ENCODE measurements at places on chromosomes 5 and 9.
A peak's percentile ranks its signal among the peaks of the same experiment; 100 is the strongest.

GRCh38 chr5:61408476-61409168, 76.6 kb downstream of the ZSWIM6 start:
- DNase-seq, result peak; percentile 96

GRCh38 chr5:107395632-107396350, 274.9 kb downstream of the EFNA5 start:
- no peak for DNase-seq

DNA sequence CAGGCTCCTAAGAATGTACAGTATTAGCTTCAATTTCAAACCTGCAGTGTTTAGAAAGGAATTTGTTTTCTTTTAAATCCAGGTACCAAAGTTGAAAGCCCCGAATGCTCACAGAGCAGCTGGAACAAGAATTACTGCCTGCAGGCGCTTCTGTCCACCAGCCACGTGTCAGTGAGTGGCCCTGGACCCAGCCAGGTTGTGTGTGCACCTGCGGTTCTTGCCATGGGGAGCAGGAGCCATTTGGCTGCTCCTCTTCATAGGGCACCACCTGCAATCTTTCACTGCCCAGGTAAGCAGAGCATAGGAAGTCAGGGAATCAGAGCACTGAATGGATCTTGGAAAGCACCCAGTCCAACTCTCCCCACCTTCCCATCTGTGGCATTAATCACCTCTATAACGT, 79.5 kb upstream of the PIP5K1B start:
- peak; percentile 85 for DNase-seq

- no peak for DNase-seq
Observed at GRCh38 chr5:73694089-73694488, 68.1 kb downstream of the ARHGEF28 start.

- no peak for DNase-seq
Observed at GRCh38 chr5:31948006-31948405, 226.1 kb downstream of the GOLPH3 start.

DNA sequence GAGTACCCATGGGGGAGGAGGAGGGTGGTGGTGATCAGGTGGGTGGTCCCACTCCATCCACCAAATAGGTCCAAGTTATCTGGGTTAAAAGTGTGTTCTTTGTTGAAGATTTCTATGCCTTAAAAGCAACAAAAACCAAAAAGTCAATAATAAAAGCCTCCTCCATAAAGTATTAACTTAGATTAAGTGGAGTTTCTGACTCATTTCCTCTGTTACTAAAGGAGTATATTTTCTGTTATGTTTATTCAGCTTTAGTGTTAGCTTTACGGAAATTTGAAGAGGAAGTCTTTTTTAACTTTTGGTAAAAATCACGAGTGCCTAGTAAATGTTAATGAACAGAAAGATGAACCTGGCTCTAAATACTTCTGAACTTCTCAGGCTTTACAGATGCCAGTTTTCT, 17.8 kb downstream of the FBXO38 start:
- DNase-seq, result no peak

- no peak for DNase-seq
Observed at GRCh38 chr5:55450050-55450765, 84.6 kb downstream of the PLPP1 start.

- no peak for DNase-seq
Observed at GRCh38 chr9:18075253-18075952, 398.6 kb upstream of the ADAMTSL1 start.

DNA sequence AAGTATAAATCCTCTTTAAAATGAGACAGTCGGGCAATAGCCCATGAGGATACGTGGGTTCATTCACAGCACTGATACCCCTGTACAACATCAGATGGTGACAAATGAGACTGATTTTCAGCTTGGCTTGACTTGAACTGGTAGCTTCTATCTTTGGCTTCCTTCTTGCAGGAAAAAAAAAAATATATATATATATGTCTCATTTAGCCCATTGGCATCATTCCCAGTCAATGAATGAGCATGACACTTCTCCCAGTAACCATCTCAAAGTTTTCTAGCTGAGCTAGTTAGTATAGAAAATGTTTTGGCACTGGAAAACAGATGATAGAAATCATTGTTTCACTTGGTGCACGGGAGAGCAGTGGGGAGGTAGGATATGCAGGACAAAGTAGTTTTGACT, 222.5 kb upstream of the TAS2R1 start:
- no peak for DNase-seq

DNA sequence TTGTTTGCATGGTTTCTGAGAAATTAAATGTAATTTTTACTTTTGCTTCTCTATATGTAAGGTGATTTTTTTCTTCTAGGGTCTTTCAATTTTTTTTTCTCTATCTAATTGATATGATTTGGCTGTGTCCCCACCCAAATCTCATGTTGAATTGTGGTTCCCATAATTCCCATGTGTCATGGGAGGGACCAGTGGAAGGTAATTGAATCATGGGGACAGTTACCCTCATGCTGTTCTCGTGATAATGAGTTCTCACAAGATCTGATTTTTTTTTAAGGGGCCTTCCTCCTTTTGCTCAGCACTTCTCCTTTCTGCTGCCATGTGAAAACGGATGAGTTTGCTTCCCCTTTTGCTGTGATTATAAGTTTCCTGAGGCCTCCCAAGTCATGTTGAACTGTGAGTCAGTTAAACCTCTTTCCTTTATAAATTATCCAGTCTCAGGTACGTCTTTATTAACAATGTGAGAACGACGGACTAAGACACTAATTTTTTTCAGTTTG, 150.8 kb downstream of the MTRR start:
- DNase-seq, result no peak

DNA sequence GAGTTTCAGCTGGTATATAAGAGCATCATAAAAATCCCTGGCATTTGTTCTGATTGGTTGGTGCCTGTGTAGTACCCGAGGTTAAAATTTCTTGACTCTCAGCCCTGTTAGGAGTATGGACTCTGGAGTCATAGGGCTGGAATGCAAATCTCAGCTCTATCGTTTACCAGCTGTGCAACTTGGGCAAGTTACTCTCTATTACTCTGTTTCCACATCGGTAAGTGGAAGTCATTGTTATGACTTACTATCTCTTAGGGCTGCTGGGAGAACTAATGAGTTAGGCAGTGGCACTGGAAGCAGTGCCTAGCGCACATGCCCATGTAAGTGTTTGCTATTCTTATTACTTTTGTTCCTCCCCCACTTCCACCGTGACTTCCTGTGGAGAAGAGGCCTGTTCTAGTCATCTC, 141.6 kb downstream of the BOD1 start:
- no peak for DNase-seq

- peak; percentile 13 for DNase-seq
Observed at GRCh38 chr5:180117000-180117725, 45.6 kb upstream of the RNF130 start.

DNA sequence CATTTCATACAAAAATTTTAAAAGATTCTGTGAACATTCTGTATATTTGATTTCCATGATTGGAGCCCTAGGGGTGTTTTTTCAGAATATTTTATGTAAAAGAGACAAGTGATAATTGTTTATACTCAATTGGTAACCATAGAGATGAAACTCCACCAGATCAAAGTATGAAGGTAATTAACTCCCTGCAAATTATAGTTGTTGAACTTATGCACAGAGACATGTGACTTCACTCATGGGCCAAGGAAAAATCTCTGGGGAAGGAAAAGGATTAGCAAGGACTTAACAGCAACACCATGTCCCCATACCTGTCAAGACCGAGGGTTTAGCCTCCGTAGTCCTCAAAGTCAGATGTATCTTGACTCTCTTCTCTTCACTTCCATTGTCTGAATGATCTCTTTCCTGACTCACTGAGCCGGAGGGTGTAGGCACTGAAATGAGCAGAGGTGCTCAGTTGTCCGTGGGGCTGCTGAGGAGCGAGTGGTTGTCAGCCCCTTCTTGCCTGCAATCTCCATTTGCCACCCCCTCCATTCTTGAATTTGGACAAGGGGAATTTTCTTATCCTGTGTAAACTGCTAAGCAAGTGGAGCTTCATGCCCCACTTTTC, 17.5 kb upstream of the CXCL14 start:
- DNase-seq, result no peak

GRCh38 chr5:65721720-65722574, at the start of the genes NLN and SGTB:
Gene NLN, plus strand, starts transcription at chr5:65722205. Its CDS starts 169 bp downstream, at chr5:65722374.
Gene SGTB, minus strand, starts transcription at chr5:65722109. Its CDS starts 1,302 bp downstream, at chr5:65720807.
- DNase-seq, result peak; percentile 92

DNA sequence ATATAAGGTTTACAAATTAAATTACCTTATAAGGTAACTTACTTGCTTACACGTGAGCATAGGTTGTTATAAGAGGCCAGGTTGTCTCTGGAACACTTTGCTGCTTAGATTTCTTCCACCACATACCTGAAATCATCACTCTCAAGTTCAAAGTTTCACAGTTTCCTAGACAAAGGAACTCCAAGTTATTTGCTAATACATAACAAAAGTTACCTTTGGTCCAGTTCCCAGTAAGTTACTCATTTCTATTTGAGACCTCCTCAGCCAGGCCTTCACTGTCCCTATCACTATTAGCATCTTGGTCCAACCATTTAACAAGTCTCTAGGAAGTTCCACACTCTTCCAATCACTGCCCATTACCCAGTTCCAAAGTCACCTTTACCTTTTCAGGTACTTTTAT, 18.5 kb upstream of the UGT3A1 start:
- DNase-seq, result no peak

- DNase-seq, result no peak
Observed at GRCh38 chr5:68000805-68001204, 214.8 kb upstream of the PIK3R1 start.

- DNase-seq, result no peak
Observed at GRCh38 chr5:173321886-173322285, 6.3 kb downstream of the STC2 start.

DNA sequence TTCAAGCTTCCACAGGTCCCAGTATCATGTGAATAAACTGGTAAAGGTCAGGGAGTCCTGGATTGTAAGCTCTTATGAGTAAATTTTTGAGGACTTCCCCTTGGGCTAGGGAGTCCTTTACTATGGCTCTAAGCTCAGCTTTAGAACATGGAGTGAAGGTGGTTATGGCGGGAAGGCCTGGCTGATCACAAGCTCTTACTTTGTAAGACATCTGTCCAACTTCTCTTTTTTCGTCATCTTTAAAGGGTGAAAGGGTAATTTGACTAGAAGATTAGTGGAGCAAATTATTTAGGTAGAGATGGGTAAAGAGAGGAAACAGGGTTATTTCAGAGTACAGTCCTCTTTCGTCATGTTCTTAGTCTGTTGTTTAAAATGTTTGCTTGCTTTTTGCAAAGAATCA, 155.4 kb downstream of the AOPEP start:
- DNase-seq, result no peak

- no peak for DNase-seq
Observed at GRCh38 chr5:149667829-149668330, 62.2 kb upstream of the PPARGC1B start.

DNA sequence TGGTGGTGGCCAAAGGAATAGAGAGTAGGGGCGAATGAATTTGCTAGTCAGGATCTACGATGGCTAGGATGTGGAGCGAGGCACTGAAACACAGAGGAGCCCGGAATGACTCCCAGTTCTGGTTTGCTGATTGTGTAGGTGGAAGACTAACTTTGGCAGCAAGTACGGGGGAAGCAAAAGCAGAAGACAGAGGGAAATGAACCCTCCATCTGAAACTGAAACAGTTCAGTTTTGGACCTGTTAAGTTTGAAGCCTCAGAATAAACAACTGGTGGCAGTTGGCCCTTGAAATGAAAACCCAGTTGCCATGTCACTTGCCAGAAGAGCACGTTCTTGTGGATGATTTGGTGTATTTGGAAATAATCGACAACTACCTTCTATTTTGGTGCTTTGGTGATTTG, 15.4 kb upstream of the SMIM15 start:
- no peak for DNase-seq

DNA sequence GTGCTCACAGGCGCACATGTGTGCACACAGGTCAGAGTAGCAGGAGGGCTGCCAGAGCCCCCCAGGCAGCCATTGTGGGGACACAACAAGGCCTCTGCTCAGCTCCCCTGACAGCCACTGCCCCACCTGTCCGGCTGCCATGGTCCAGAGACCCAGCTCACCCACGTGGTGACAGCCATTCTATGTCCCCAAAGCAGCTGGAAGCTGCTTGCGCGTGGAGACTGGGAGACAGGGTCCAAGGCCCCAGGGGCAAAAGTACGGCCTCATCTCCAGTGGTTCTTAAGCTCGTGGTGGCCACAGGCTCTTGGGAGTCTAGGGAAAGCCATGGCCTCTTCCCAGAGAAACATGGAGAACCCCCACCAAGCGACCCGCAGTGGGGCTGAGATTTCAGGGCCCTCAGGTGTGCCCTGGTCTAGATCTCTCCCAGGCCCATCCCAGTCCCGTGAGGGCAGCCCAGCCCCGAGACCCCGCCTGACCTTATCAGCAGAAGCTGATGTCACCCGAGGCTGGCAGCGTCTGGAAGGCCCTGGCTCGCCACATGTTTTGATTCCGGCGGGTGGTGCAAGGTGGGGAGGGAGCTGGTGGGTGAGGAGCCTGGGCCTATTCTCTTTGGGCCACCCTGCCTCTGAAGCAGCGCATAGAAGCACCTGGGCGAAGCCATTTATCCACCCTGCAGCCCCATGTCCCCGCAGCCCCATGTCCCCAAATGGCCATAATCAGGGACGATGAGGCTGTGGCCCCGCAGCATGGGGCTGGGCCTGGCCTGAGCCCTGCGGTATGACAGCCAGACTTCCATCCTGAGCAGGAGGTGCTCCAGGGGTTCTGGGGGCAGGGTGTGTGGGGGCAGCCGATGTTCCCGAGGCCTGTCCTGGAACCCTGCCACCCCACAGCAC, 31.7 kb downstream of the GLT6D1 start:
- DNase-seq, result no peak

- no peak for DNase-seq
Observed at GRCh38 chr5:52837591-52838001, 49.9 kb downstream of the ITGA1 start.

DNA sequence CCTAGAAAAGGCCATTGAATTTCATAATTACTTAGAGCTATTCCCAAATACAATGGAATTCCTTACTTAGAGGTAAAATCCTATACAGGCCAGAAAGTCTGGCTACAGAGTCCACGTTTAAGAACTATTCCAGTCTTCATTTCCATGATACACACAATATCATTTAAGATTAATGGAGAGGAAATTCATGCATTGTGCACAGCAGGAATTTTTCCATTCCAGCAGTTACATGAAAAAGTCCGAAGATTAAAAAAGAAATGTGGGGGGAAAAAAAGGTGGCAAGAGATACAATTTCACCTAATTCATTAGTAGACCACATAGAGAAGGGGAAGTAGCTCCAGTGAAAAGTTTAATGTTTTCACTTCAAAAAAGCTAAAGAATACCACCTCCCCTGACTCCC, 63.1 kb downstream of the CHD1 start:
- DNase-seq, result no peak

DNA sequence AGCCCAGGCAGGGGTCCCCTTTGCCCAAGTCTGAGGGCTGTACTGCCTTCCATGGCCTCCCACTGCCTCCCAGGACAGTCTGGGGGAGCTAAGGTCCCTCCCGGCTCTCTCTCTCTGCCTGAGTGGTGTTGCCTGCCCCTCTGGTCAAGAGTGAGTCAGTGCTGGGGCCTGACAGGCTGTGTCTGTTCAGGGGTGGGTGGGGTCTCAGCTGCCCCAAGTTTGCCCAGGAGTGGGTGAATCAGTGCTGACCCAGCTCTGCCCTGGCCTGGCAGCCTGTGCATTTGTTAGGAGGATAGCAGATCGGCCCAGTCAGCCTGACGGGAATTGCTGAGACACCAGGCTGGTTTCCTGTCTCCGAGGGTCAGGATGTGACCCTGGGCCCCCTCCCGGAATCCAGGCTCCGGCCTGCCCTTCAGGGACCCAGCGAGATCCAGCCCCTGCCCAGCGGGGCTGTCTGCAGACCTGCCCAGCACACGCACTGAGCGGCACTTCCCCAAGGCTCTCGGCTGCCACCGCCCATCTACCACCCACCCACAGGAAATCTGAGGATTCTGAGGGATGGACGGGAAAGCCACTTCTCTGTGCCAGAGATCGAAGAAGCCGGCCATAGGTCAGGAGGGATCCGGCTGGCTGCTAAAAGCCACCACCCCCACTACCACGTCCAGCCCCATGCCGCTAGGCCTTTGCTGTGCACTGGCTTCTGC, 15.9 kb downstream of the ENG start:
- DNase-seq, result no peak

- no peak for DNase-seq
Observed at GRCh38 chr9:89994988-89995613, 390.3 kb downstream of the GADD45G start.

Data from NCI-H146 (cell line).